ENCODE measurements at places on chromosomes 13 and 19.

GRCh38 chr19:43660971-43661360, 9.0 kb downstream of the PLAUR start:
- no peak for DNase-seq

DNA sequence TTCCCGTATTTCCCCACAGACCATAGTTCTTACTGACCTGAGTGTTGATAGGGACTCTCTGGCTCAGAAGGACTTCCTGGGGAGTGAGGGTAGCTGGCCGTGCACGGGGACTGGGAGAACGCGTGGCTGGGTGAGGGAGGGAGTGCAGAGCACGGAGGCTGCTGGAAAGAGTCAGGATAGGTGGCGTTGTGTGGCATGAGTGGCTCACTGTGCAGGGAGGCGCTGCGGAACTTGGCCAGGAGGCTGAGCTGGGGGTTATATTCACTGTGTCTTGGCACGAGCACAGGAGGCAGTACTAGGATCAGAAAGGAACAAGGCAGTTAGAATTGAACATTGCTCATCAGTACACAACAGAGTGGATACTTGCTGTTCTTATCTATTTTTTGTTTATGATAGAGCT, 47.4 kb downstream of the SMAD9 start:
- no peak for DNase-seq

DNA sequence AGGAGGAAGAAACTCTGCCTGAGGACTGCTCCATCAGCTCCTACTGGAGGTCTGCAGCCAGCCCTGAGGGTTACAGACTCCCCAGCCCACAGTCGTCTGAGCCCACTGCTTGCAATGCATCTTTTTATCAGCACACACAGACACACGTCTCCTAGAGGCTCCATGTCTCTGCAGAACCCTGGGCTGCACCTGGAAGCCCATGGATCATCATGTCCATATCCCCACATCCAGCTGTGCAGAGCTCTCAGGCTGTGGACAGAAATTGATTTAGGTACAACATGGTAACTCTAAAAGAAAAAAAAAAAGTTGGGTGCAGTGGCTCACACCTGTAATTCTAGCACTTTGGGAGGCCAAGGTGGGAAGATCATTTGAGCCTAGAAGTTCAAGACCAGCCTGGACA, 32.9 kb upstream of the ISYNA1 start:
- DNase-seq: no peak

GRCh38 chr13:73934215-73934641, 200.0 kb downstream of the KLF12 start:
- DNase-seq: no peak

DNA sequence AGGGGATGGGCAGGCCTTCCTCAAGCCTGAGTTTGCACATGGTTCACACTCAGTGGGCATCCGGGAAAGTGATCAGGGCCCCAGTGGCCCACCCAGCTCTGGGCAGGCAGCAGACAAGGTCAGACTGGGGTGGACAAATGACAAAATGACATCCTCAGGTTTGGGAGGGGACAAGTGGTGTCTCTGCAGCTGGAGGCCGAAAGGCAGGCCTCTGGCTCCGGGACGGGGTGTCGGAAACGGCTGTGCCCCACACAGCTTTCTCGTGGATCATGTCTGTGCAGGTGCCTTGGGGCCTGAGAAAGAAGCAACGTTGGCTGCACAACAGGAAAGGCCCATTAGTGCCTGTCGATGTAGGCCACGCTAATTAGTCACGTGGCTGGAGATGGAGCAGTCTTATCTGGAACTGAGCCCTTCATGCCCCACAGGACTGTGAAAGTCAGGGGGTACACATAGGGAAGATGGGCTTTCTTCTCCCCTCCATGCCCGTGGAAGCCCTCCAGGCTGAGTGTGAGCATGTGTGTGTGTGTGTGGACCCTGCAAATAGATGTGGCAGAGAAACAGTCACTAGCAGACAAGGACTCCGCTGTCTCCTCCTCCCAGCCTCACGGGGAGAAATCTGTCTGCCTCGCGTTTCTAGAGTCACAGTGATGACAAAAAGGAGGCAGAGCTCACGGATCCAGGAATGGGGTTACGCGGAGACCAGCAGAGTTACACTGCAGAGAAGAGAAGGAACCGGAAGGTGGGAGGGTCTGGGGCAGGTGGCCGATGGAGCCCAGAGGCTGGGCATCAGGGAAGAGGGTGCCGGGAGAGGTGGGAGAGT, 44.2 kb downstream of the CHST8 start:
- no peak for DNase-seq

GRCh38 chr13:53507741-53508140, 479.1 kb downstream of the OLFM4 start:
- DNase-seq: no peak

Measured in GM12864 (cell line).